ENCODE measurements at places on chromosomes 2 and 18. TPM values are rescaled to one million over a fixed set of nuclear protein-coding genes. Genes with fewer than 3 reads are reported as not detected.

- peaks cover 88% of the 10 kb centered on the region for H3K36me3 ChIP-seq
- no peak overlapping the region for H3K4me3 ChIP-seq
- H3K4me1 ChIP-seq: peaks cover 29% of the 10 kb centered on the region
Measured at GRCh38 chr2:222268311-222268990, 30.3 kb downstream of the PAX3 start.

DNA sequence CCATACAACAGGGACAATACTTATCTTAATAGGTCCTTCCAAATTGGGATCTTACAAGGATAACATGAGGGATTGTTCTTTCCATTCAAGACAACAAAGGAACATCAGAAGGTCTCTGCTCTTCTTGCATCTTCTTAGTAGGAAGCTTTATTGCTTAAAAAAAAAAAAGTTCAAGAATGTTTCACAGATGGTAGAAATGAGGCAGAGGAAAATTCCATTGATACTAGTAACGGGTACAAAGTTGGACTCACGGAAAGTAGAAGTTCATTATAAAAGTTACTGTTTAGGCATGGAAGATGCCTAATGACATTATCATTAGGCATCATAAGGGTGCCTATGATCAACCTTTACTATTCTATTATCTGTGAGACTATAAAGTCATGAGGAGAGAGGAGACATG, 136.2 kb downstream of the LAMA3 start:
- H3K27me3 ChIP-seq: no peaks in the 10 kb centered on the region
- DNase-seq: no peak
- no peak overlapping the region for H3K27ac ChIP-seq

GRCh38 chr2:8602809-8603208, 79.0 kb upstream of the ID2 start:
- H3K27ac ChIP-seq: no peak overlapping the region
- no peak for DNase-seq
- H3K4me3 ChIP-seq: no peak overlapping the region
- H3K36me3 ChIP-seq: no peaks in the 10 kb centered on the region

DNA sequence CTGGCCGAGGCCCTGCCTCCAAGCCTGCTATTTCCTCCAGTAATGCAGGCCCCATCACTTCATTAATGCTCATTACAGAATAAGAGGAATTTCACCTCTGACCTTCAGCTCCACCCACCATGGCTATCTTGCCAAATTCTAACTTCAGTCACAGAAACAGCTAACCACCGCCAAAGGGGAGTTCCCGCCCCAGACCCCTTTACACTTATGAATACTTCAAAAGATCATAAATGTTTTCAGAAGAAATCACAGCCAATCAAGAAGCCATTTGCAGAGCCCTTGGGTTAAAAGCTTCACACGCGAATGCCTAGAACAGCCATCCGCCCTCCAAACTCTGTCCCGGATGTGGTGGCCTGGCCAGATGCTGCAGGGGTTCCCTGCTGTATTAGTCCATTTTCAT, 73.8 kb upstream of the TWIST2 start:
- no peak overlapping the region for H3K27ac ChIP-seq
- H3K4me3 ChIP-seq: no peak overlapping the region
- no peak for DNase-seq
- H3K4me1 ChIP-seq: no peaks in the 10 kb centered on the region

The TCF4 gene
- total RNA-seq: 37.3 TPM

- H3K27me3 ChIP-seq: no peaks in the 10 kb centered on the region
- DNase-seq: peak; percentile 24
- H3K27ac ChIP-seq: no peak overlapping the region
- no peaks in the 10 kb centered on the region for H3K4me1 ChIP-seq
Measured at GRCh38 chr2:174699993-174700766, 64.1 kb downstream of the CHRNA1 start.

Measured in SJCRH30 (cell line).